ENCODE measurements at places on chromosomes 16 and 17.

GRCh38 chr16:65202461-65202860 is 80.6 kb upstream of the CDH11 start:
- no peak for DNase-seq

- DNase-seq: no peak
Measured at GRCh38 chr16:47634727-47635126, 173.6 kb downstream of the PHKB start.

- no peak for DNase-seq
Measured at GRCh38 chr17:55420067-55420775, 1.4 kb downstream of the MMD start.

- DNase-seq: no peak
Measured at GRCh38 chr17:79865351-79866210, 26.3 kb upstream of the CBX4 start.

GRCh38 chr17:66764506-66764905 is 70.4 kb upstream of the CACNG5 start:
- peak; percentile 33 for DNase-seq

DNA sequence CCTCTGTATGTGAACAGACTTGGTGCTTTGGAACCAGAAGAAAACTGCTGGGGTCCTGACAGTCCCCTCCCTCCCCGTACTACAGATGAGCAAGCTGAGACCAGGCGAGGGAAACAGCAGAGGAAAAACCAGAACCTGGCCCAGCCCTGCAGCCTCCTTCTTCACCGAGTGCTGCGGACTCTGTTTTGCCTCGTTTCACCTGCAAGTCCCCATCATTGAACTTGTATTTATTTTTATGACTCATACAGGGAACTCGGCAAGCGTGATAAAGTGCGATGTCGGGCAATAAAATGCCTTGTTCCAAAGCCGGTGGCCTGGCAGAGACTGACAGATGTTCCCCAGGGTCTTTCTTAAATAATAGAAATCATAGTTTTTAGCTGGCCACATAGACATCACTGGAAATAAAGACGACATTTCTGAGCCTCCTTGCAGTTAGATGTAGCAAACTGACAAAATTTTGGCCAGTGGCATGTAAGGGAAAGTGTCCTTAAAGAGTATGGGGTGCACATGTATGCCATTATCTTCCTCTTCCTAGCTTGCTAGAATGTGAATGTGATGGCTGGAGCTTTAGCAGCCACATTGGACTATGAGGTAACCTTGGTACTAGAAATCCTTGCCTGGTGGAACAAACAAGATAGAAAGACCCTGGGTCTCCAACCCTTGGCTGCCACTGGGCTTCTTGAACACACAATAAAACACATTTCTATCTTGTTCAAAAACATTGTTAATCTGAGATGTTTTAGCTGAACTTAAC is 128.6 kb downstream of the IRF8 start:
- no peak for DNase-seq

DNA sequence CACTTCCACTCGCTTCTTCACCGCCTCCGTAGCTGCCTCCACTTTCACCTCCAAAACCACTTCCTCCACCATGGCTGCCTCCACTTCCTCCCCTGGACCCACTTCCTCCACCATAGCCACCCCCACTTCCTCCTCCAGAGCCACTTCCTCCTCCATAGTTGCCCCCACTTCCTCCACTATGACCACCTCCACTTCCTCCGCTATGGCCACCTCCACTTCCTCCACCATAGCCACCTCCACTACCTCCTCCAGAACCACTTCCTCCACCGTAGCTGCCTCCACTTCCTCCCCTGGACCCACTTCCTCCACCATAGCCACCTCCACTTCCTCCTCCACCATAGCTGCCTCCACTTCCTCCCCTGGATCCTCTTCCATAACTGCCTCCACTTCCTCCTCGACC is 4.5 kb downstream of the KRT9 start:
- no peak for DNase-seq

- no peak for DNase-seq
Measured at GRCh38 chr17:59516451-59516850, 49.0 kb upstream of the DHX40 start.

Measured in nucleus accumbens (tissue), 56 donors.